CD4-positive, alpha-beta T cell treated with Interleukin-17A for 1 hour (primary cell): ENCODE measurements at places on chromosomes 2 and 18.

DNA sequence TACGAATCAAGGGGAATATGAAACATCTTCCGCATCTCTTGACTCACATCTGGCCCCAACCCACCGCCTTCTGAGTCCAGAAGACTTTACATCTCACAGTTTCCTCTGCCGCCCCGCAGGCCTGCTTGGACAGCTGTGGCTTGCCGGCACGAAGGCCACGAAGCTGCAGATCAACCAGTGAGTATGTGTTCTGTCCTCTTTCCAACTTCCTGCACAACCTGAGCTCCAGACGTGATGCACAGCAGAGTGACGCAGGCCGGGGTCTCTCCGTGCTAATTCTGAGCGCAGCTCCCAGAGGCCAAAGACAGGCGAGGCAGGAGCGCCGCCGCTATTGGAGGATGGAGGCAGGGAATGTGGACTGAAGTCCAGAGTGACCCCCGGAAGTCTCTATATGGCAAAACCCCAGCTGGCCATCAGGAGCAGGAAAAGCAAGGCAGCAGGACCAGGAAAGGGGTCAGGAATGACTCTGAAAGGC, 93.5 kb downstream of the ZCCHC2 start:
- DNase-seq: no peak

GRCh38 chr2:207937823-207938222, 87.5 kb downstream of the PLEKHM3 start:
- DNase-seq: no peak

- DNase-seq: no peak
Observed at GRCh38 chr2:23432531-23432930, 47.6 kb downstream of the KLHL29 start.

GRCh38 chr2:189927823-189928222, 134.7 kb downstream of the MSTN start:
- DNase-seq: no peak

DNA sequence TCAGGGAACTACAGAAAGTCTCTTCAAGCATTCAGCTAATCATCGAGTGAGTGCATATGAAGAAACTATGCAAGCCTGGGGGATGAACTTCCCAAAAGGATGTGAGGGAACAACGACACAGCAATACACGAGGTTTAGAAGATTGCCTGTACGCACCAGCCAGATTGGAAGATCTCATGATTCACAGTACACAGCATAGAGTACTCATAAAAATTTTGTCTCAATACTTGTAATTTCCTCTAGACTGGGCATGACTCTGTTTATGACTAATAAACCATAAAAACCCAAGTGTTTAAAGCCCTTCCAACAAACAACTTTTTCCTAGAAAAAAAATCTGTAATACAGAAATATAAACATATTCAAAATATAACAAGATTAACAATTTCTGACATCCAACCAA, 279.7 kb downstream of the KCNJ3 start:
- DNase-seq: no peak
